HFF-Myc (cell line): ENCODE measurements at places on chromosomes 6 and 20.

GRCh38 chr6:113594726-113595125 lies 262.4 kb upstream of the MARCKS start:
- DNase-seq = no peak

DNA sequence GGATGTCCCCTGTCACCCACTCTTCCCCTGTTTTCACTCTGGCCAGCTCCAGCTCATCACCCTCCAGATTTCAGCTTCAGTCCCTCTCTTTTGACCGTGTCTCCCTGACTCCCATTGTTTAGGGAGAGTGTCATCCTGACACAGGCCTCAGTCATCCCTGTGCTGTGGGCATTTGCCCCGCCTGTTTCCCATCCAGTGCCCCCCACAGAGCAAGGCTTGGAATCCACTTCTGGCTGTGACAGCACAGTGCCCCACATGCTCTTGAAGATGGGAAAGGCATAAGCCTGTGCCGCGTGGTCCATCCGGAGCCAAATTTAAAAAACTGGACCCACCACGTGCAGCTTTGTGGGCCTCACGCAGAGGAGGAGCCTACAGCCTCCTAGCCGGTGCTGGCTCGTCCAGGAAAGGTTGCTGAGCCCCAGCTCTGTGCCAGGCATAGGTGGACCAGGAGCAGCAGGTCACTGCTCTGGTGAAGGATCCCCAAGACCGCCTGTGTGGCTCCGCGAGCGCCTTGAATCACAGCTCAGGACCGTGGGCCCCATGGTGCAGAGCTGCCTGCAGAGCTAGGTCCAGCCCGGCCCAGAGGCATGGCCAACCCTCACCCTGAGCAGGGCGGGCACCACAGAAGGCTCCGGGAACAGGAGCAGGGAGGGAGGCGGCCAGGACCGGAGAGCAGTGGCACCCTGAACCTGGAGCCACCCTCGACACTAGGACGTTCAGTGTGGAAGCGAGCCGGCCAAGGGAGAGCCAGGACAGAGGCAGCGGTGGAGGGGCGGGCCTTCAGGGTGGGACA lies 172.8 kb downstream of the CDH4 start:
- no peak for DNase-seq

DNA sequence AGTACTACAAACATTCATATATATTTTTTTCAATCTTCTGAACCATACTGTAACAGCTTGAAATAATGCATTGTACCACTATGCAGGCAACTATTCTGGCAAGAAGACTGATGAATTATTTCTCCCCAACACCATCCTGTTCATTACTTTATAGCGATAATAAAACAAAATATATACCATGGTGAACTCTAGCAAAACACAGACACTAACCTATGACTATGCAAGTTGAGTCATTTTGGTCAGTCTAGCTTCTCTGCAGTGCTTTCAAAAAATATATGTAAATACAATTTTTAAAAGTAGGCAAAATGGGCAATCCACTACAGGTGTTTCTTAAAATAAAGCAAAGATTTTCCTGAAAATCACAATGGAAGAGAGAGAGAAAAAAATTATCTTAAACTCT lies 20.3 kb downstream of the PHIP start:
- DNase-seq = no peak

DNA sequence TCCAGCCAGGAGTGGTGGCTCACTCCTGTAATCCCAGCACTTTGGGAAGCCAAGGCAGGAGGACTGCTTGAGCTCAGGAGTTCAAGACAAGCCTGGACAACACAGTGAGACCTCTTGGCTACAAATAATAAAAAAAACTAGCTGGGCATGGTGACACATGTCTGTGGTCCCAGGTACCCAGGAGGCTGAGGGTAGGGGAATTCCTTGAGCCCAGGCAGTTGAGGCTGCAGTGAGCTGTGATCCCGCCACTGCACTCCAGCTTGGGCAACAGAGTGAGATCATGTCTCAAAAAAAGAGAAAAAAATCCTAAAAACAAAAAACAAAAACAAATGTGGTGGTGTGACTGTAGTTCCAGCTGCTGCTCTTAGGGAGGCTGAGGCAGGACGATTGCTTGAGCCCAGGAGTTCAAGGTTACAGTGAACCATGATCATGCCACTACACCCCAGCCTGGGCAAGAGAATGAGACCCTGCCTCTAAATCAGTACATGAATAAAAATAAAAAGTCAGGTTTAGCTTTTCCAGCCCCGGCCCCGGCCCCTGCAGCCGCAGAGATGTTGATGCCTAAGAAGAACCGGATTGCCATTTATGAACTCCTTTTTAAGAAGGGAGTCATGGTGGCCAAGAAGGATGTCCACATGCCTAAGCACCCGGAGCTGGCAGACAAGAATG lies 13.5 kb upstream of the SNRPC start:
- no peak for DNase-seq

DNA sequence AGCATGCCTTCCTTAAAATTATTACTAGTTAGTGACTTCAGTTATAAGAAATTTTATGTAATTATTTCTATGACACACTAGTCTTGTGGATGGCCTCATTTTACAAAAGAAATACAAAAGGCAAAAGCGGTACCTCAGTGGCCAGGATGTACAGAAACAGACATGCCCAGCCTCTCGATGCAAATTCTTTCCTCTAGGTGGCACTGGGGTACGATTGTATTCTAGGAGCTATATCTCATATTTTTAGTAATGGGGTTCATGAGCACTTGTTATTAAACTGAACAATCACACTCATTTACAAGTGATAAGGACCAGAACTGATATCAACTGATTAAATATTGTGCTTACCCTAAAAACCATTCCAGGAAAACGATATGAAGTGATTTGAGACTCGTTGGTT lies 59.8 kb downstream of the SOD2 start:
- DNase-seq = peak; percentile 11

DNA sequence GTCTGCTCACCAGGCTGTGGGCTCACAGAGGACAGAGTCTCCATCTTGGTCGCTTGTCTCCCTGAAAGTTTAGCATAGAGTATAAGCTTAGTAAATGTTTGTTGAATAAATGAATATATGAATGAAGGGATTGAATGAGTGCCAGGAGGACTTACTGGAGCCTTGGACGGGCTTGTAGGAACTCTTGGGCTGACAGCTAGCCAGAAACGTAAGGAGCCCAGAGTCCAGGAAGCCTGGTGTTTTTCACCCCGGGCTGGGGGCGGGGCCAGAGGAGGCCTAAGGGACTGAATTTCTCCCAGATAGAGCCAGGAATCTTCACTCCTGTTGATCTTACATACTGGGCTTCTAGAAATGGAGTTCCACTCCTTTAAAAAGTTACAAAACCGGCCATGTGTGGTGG lies 68.5 kb upstream of the SRSF6 start:
- DNase-seq = no peak
